ENCODE measurements at places on chromosomes 12 and 14.
A peak's percentile ranks its signal among the peaks of the same experiment; 100 is the strongest.

GRCh38 chr12:1552171-1552570, 42.2 kb downstream of the FBXL14 start:
- no peak for DNase-seq

GRCh38 chr12:4027412-4027811, 154.2 kb upstream of the PARP11 start:
- DNase-seq: peak; percentile 54

DNA sequence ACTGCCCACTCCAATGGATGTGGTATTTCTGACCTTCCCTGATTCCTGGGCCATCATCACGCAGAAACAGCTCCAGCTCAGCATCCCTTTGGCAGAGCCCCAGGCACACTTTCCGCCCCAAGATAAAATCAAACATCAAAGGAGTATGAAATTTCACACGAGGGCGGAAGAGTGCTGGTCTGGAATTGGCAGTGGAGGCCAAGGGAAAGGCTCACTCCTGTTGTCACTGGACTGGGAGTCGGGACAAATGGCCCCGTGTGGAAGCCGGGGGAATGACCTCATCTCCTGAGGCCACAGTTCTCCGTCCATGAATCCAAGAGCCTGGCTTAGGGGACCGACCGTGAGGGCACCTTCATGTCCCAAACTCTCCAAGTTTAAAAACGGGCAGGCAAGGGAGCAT, 40.9 kb downstream of the FZD10 start:
- DNase-seq: no peak

DNA sequence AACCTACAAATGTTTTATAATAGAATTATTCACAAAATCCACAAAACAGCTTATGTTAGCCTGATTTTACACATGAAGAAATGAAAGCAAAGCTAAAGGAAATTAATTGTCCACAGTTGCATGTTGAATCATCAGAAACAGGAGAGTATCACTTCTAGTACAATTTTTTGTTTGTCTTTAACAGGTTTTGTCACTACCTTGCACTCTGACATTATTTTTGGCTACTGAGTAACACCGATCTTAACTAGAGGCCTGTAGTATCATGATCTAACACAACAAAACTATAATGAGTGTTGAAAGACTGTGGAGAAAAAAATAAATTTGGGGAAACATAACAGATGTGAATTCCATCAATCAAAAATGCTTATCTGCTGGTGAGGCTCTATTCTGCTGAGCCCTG, 60.1 kb downstream of the TAOK3 start:
- no peak for DNase-seq

- no peak for DNase-seq
Measured at GRCh38 chr12:118044075-118044474, 16.9 kb downstream of the WSB2 start.
